ENCODE measurements at places on chromosomes 4 and X.

DNA sequence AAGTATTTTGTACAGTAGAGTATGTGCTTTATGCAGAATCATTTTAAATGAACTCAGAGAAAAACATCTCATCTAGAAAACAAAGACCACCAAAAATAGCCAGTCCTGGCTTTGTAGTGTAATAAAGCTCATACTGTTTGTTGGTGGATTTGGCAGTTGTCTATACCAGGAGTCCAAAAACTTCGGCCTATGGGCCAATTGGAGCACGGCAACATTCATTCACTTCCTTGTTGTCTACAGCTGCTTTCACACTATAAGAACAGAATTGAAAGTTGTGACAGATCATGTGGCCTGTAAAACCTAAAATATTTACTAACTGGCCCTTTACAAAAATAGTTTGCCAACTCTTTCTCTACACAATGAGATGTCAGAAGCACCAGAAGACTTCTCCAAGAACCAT is 5.3 kb downstream of the FBXW7 start:
- no peak for DNase-seq

- peak; percentile 3 for DNase-seq
These were observed 247.9 kb upstream of the POF1B start for GRCh38 chrX:85627363-85627762.

DNA sequence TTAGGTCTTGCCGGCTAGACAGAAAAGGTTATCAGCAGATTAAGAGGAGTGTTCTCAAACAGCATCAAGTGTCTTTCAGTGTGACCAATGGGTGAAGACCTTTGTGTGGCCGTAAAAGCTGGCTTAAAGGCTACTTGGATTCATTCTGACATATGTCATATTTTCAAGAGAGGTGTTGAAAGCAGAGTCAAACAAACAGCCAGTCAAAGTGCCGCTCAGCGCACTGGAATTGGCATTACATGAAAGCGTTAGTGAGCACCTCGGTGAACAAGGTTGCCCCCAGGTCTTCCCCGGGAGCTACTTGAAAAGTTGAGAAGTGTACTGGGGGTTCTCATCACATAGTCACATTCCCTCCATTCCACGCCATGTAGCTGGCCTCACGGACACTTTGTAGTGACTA is 148.9 kb downstream of the SOX3 start:
- DNase-seq = no peak

DNA sequence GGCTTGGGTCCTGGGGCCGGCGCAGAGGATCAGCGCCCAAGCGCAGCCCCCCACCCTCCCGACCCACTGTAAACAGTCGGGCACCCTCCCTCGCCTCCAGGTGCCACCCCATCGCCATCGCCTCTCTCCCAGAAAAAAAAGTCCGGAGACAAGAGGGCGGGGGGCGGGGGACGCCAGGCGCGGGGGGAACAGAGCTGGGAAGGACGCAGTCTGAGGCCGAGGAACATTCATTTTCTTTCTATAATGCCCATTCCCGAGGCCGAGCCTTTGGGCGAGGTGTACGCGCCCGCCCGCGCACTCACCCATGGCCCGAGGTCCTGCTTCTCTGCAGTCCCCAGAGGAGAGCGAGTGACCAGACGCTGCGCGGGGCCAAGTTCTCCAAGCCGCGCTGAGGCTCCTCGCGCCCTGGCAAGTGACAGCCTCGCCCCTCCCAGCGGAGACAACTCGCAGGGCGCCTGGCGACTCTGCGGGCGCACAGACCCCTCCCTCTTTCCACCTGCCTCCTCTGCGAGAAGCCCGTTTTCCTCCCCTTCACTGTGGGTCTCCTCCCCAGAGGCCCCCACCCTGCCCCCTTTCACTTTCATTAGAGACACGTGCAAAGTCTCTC is 63.5 kb upstream of the WDR17 start:
- DNase-seq = no peak

GRCh38 chr4:166972071-166972470 is 262.2 kb downstream of the SPOCK3 start:
- DNase-seq = no peak

GRCh38 chr4:21380861-21381260 is 567.7 kb downstream of the KCNIP4 start:
- DNase-seq = no peak

- no peak for DNase-seq
These were observed 6.2 kb upstream of the CXCL5 start for GRCh38 chr4:74004668-74005067.

DNA sequence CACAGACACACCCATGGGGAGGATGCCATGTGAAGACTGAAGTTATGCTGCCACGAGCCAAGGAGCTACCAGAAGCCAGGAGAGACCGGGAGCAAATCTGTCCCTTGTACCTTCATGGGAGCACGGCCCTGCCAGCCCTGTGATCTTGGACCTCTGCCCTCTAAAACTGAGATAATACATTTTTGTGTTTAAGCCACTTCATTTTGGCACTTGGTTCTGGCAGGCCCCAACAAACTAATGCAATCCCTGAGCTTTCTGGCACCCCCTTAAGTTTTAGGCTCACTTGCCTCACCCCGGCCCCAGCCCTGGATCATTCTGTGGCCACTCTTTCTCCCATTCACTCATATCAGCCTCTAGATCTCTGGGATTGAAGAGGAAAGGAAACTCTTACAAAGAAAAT is 35.4 kb downstream of the SEL1L3 start:
- DNase-seq = no peak

DNA sequence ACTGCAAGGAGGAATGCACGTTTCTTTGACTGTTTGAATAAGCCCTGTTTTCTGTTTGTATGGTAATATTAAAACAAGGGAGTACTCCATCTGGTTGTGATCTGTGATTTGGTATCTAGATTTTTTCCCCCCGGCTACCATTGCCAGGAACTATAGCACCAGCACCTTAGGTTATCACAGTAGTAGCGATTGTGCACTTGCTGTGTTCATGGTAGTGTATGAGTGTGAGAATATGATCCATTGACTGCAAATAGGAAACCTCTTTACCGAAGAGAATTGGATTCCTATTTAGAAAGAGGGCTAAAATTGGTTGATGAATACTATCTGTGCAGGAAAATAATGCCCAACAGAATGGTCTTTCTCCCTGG is 69.9 kb downstream of the LARP7 start:
- DNase-seq = no peak

- no peak for DNase-seq
These were observed 52.1 kb downstream of the PWWP3B start for GRCh38 chrX:106220177-106220576.

GRCh38 chr4:94728056-94728766 is 29.5 kb upstream of the BMPR1B start:
- no peak for DNase-seq

- no peak for DNase-seq
These were observed 417.2 kb downstream of the ADAM29 start for GRCh38 chr4:175335331-175335730.

- DNase-seq = no peak
These were observed 112.6 kb downstream of the LINC00632 start for GRCh38 chrX:140822184-140822583.

DNA sequence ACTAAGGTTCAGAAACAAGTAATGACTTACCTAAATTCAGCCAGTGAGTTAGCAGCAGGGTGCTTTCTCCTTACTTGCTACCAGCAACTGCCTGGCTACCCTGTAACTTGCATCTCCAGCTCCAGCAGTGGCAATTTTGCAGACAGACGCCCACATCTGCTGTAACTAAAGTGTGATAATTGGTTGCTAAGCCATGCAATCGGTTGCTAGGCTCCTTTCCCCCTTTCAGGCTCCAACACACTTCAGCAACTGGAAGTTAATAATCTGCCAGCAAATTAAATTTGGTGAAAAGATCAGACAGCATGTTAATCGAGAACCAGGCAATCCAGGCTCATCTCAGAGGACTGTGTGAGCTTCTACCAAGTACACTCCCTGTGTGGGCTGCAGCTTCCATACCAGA is 24.2 kb upstream of the ARHGEF9 start:
- no peak for DNase-seq

- no peak for DNase-seq
These were observed 1794.9 kb upstream of the TENM3 start for GRCh38 chr4:180448306-180448705.

GRCh38 chr4:21192367-21192766 is 492.1 kb downstream of the PACRGL start:
- DNase-seq = no peak

DNA sequence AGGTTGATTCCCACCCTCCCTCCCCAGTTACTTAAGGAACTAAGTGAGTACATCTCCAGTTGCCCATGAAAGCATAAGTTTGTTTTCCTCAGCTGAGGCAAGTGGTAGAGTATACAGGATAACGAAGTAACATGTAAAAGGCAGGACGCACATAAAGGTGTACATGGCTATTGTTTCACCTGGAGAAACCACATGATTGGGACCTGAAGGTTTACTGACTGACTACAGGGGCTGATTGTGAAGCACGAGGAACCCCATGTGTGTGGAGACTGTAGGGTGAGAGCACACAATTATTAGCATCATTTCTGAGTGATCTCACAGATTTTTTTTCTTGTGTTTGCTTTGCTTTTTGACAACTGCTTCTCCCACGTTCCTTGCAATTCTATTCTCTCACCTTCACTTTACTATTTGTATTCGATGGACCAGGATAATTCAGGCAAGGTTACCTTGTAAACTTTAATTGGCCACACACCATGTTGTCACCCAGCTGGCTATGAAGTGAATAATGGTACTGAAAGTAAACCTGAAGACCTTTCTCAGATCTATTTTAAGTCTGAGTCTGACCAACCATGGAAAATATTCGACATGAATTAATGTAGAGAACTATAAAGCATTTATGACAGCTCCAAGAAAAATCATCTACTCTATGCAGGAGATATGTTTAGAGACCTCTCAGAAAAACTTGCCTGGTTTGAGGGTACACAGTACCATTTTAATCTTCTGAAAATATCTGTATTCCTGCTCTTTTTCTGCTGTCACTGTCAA is 102.5 kb upstream of the MYOZ2 start:
- DNase-seq = no peak

DNA sequence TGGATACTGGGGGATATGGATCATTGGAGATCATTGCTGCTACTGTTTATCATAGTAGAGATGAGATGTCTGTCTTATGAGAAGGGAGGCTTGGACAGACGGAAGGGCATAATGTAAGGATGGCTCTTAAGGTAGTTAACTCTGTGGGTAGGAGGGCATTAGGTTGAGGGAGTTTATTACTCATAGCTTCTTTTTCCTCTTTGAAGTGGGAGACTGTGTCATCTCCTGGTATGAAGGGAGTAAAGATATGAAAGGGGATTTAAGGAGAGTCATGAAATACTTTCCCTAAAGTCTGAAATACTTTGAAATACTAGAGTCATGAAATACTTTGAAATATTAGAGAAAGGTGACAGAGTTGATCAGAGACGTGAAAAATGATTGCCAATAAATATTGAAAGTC is 255.5 kb upstream of the PITX2 start:
- DNase-seq = no peak

DNA sequence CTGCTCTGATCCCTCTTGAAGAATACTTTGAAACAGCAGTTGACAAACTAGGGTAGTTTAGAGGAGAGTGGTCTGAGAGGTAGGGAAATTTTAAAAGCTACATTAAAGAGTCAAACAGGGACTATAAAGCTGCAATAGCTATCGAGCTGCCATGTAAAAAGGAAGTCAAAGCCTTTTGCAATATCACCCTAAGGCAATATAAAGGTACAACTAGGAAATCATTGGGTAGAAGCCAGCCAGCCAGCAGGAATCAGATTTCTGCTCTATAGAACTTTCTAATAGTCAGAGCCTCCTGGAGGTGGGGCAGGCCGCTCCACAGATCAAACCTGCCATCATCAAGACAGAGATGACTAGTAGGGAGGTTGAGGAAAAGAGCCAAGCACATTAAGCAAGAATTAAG is 15.2 kb upstream of the PHOX2B start:
- no peak for DNase-seq

GRCh38 chr4:6250235-6250983 is 19.2 kb upstream of the WFS1 start:
- peak; percentile 76 for DNase-seq

DNA sequence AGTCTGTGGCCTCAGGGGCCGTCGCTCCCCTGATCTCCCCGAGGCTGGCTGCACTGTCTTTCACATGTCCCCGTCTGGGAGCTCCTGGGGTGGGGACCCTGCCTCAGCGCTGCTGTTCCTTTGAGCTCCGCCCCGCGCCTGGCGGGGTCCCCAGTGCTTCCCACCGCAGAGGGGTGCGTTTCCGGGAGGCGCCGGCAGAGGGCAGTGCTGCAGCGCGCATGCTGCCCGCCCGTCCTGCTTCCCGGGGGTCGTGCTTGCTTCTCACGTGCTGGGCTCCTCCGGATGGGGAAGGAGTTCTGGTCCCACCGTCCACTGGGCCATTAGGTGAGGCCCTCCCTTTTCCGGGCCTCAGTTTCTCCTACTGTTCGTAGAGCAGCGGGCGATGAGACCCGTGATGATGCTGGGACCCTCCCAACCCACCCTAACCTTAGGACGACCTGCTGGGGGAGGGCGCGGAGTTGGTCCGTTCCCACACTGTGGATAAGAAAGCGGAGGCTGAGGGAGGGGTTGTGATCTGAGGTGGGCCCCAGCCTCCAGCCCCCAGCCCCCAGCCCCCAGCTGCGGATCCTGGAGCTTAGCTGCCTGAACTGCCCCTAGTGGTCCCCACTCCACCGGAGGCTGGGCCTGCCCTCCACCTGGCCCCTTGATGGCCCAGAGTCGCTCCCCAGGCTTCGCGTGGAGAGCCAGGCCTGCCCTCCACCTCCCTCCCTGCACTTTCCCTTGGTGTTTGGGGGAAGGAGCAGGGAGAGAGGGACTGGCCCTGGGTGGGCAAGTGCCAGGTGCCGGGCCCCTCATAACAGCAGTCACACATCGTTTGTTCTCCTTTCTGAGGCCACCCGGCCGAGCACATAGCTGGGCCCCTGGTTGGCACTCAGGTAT is 15.3 kb downstream of the CPZ start:
- DNase-seq = no peak

DNA sequence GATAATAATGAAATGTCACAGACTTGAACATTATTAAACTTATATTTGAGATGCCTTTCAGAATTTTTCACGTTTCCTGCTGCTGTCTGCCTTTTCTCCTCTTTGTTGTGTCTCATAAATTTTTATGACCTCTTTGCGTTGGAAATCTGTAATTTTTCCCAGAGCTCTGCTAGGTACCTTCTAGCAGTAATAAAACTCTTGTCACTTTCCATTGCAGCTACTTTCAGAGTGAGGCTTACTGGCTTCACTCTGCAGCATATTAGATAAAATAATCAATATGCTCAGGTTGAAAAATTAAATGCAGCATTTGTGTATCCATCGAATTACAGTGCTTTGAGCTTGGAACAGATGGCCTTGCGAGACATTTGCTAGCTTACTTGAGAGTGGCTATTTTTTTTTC is 689.0 kb downstream of the GRID2 start:
- no peak for DNase-seq

DNA sequence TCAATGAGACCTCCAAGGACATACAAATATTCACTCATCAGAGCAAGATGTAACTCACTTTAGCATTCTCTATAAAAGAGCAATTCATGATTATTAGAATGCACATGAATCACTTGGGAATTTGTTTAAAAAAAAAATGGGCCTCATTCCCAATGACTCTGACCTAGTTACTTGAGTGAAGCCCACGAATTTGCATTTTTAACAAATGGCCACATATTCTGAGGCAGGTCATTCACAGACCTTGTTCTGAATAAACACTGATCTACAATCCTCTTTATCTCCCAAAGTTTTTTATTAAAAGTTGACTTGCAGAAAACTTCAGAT is 255.1 kb upstream of the VEGFC start:
- no peak for DNase-seq
